Activated CD4-positive, CD25-positive, alpha-beta regulatory T cell treated with anti-CD3 and anti-CD28 coated beads, Interleukin-2, amount 50 U/mL, for 16 hours (primary cell): ENCODE measurements at places on chromosomes 2 and 18.

DNA sequence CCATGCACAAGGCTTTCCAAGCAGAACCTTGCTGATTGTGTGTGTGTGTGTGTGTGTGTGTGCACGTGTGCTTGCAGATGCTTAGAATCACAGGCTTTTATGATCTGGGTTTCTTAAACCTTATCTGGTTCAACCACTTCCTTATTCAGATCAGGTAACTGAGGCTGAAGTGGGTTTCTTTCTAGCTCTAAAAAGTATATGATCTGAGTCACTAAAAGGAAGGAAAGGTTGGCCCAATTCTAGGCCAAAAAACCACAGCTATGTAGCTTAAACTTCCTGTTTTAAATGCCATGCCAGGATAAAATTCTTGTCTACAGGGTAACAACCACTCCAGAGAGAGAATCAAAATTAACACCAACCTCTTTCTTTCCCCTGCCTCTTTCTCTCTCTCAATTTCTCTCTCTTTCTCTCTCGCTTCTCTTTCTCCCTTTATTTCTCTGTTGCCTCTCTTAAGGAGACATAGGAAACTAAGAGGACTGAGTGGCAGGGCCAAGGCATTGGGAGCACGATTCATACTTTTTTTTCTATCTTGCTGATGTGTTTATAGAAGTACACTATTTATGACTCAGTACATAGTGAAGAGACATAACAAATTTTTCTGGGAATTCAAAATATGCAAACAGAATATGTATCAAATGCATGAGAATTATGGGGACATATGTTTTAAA, 140.3 kb downstream of the TRIB2 start:
- DNase-seq = no peak

GRCh38 chr2:119523383-119523951, 816 bp downstream of the SCTR start:
- DNase-seq = no peak

GRCh38 chr2:229910832-229911412, 10.9 kb downstream of the TRIP12 start:
- DNase-seq = no peak

- no peak for DNase-seq
These were observed 310.2 kb upstream of the STON1 start for GRCh38 chr2:48219555-48220436.

GRCh38 chr2:177909962-177910361, 162.6 kb downstream of the PDE11A start:
- DNase-seq = no peak

- DNase-seq = no peak
These were observed 63.4 kb upstream of the ADAM23 start for GRCh38 chr2:206379886-206380285.

DNA sequence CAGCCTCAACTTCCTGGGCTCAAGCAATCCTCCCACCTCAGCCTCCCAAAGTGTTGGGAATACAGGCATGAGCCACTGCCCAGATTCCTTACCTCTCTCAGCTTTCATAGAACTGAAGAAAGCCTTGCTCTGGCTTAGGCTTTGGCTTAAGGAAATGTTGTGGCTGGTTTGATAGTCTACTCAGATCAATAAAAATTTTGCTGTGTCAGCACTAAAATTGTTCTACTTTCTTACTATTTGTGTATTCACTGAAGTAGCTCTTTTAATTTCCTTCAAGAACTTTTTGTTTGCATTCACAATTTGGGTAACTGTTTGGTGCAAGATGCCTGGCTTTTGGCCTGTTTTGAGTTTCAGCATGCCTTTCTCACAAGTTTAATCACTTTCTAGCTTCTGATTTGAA, 634.0 kb upstream of the FSHR start:
- no peak for DNase-seq

GRCh38 chr2:239245872-239246721, 154.7 kb downstream of the HDAC4 start:
- DNase-seq = no peak

DNA sequence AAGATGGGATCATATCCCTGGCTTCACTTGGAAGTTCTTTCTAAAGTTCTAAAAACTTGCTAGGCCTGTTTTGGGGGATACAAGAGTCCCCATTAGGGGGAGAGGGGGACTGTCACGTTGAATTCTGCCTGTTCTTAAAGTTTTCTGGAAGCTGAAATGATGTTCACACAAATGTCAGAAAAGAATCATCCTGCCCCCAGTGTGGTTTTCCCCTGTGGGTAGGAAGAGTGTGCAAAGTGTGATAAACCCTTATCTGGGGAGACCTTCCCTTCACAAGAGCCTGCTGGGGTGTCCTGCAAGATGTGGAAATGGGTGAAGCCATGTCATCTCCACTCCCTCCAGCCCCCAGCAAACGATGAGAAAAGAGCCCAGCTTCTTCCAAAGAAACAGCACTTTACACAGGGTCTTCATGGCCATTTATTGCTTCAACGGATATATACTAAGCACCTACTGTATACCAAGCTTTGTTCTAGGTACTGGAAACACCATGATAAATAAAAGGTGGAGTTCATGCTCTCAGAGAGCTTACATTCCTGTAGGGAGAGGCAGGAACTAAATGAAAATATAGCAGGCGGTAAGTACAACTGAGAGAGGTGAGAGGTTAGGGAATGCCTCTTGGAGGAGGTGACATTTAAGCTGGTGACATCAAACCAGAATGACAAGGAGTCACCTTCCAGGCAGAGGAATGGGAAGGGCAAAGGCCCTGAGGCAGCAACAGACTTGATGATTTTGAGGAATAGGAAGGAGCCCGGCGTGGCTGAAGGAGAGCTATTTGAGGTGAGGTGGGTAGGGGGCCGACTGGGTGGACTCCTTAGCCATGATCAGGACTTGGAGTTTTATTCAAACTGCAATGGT, 1.6 kb downstream of the MFSD2B start:
- DNase-seq = no peak

- DNase-seq = no peak
These were observed 28.5 kb upstream of the LAMA1 start for GRCh38 chr18:7146067-7146466.

GRCh38 chr2:121626777-121627524, 22.3 kb downstream of the CLASP1 start:
- no peak for DNase-seq

DNA sequence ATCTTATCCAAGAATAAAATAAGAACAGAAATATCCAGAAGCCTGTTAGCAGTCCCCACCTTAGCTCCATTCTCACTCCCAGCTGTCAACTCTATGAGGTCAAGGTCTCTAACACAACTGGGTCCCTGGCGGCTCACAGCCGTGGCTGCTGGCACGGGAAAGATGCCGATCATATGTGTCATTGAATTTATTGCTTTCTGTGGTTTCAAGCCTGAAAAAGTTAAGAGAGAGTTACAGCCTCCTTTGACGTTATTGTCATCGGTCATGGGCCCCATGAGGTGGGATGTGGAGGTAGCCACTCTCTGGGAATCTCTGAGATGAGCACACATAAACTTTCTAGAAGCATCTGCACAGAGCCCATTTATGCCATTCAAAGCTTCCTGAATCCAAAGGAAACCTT, 28.7 kb upstream of the CABLES1 start:
- no peak for DNase-seq

DNA sequence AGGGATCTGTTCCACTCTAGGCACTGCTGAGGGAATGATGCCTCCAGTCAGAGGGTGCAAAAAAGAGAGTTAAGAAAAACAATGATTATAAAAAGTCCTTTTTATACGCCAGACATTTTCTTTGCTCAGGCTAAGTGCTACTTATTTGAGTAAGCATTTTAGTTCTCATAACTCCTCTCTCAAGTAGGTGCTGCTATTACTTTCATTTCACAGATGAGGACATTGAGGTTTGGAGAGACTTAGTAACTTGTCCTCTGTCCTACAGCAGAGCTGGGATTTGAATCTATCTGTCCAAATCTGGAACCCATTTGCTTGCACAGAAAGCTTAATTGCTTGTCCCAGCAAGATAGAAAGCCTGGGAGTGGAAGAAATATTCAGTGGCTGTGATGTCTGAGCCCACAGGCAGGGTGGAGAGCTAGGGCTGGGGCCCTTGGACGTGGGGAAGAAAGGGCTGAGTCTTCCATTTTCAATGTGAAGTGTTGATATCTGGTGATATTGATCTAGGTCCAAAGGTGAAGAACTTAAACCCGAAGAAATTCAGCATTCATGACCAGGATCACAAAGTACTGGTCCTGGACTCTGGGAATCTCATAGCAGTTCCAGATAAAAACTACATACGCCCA, 5.8 kb downstream of the IL37 start:
- DNase-seq = no peak

GRCh38 chr2:83665894-83666293, 793.2 kb downstream of the SUCLG1 start:
- no peak for DNase-seq

GRCh38 chr2:66790651-66791181, 355.8 kb downstream of the MEIS1 start:
- no peak for DNase-seq

GRCh38 chr2:20049637-20050036, 1.8 kb downstream of the LAPTM4A start:
- DNase-seq = no peak

GRCh38 chr2:186925514-186925913, 76.5 kb upstream of the ZSWIM2 start:
- no peak for DNase-seq

- no peak for DNase-seq
These were observed 6.3 kb downstream of the EPC2 start for GRCh38 chr2:148650881-148651280.

DNA sequence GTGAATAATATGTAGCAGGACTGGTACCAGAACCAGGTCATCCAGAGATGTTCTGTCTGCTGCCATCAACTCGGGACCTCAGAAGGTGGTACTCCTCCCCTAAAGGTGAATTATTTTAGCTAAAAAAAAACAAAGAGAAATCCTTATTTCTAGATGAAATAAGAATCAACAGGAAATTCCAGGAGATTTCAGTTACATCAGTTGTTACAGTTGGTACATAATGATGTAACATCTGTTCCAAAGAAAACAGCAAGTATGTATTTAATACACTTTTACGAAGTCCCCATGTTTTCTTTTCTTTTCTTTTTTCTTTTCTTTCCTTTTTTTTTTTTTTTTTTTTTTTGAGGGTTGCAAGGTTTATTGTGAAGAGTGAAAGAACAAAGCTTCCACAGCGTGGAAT, 33.6 kb upstream of the CD28 start:
- no peak for DNase-seq

DNA sequence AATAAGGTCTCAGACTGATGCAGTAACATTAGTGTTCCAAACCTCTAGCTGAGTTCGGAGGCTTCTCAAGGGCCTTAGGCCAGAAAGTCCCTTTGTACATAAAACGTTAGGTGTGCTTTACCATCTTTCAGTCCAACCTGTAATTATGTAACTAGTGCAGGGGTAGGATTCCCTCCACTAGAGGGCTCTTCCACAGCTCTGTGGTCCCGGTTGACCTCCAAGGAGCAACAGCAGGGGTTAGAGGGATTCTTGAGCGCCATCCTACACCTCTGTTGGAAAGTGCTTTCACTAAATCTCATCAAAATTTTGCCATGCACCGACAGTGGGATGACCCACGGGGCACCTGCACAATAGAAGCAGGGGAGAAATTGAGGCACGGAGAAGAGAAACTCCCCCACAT, 155.8 kb upstream of the LRP1B start:
- DNase-seq = no peak

GRCh38 chr2:223548194-223548593, 54.0 kb downstream of the SCG2 start:
- DNase-seq = no peak

- DNase-seq = no peak
These were observed at the start of gene SULT1C2 for GRCh38 chr2:108288534-108289106. TSS of gene SULT1C2 (plus strand) at chr2:108288895. CDS start at chr2:108293668, 4,773 bp downstream.

DNA sequence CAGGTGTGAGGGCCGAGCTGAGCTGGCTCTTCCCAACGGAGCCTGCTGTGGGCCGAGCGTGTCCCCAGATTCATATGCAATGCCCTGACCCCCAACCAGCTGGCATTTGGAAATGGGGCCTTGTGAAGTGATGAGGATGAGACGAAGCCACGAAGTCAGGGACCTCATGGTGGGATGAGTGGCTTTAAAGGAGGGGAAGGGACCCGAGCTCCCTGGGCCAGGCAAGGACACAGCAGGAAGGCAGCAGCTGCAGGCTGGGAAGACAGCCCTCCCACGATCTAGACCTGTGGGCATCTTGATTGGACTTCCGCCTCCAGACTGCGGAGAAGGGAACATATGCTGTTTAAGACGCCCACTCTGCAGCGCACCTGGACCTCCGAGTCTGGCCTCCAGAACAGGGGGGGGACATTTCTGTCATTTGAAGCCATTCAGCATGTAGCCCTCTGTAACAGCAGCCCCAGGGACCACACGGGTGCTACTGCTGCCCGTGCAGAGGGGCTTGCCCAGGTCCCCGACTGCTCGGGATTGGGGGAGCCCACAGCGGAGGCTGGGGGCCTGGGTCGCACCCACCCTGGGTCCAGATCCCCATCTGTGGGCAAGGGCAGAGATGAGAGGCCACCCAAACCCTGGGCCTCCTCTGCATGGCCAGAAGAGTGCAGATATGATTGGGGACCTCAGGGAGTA, 27.2 kb downstream of the KIF1A start:
- DNase-seq = no peak

DNA sequence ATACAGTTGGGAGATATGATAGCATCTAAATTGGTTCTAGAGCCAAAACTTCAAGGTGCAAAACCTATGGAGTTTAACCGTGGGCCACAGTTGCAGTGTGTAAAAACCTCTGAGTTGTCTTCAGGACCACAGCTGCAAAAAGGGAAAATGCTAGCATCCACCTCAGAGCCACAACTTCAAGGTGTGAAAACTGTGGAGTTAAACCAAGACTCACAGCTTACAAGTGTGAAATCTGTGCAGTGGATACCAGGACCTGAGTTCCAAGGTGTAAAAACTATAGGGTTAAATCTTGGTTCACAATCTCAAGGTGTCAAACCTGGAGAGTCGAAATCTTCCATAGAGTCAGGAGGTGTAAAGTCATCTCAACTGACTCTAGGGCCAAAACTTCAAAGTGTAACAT, 10.4 kb upstream of the ZNF512 start:
- no peak for DNase-seq

- DNase-seq = no peak
These were observed 84.5 kb downstream of the HIBCH start for GRCh38 chr2:190235101-190235500.

DNA sequence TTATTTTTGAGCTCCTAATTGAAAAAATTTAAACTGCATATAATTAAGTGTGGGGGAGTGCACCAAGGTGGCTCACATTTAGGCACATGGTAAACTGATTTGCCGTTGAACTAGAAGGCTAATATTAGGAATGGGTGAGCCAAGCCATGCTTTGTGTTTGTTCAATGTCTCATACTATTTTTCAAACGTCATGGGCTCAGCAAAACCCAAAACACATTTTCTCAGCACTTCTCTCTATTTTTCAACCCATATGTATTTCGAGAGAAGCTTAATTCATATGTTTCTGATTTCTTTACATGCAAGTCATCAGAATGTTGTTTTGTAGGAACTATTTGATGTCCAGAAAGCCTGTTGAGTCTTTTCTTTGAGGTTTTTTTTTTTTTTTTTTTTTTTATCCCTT, 291.2 kb downstream of the TCF4 start:
- DNase-seq = no peak

- no peak for DNase-seq
These were observed 555.5 kb upstream of the TNP1 start for GRCh38 chr2:217415316-217415715.
